ENCODE measurements at places on chromosomes 5 and 9.

GRCh38 chr9:694403-695154, 146.9 kb upstream of the DMRT1 start:
- DNase-seq, result no peak

- no peak for DNase-seq
Observed at GRCh38 chr5:78626009-78626571, 22.5 kb downstream of the LHFPL2 start.

- no peak for DNase-seq
Observed at GRCh38 chr9:72681283-72681630, 159.8 kb downstream of the TMC1 start.

- DNase-seq, result no peak
Observed at GRCh38 chr5:573976-574375, 38.2 kb upstream of the CEP72 start.

GRCh38 chr5:151167022-151167421, 9.4 kb upstream of the ANXA6 start:
- DNase-seq, result no peak
